Upper lobe of right lung (tissue), 1 donor: ENCODE measurements at places on chromosomes 3 and 15. TPM values are rescaled to one million over a fixed set of nuclear protein-coding genes. Genes with fewer than 3 reads are reported as not detected.

Gene SLC38A3
- not detected for total RNA-seq

- no peaks in the 10 kb centered on the region for H3K4me1 ChIP-seq
- no peak for DNase-seq
- no peak overlapping the region for H3K27ac ChIP-seq
- no peak overlapping the region for H3K4me3 ChIP-seq
- no peaks in the 10 kb centered on the region for H3K27me3 ChIP-seq
- H3K36me3 ChIP-seq: no peaks in the 10 kb centered on the region
Measured at GRCh38 chr3:24185738-24186384, 240.8 kb downstream of the NR1D2 start.

- H3K36me3 ChIP-seq: no peaks in the 10 kb centered on the region
- H3K27me3 ChIP-seq: no peaks in the 10 kb centered on the region
- no peak for DNase-seq
- H3K27ac ChIP-seq: no peak overlapping the region
- H3K4me1 ChIP-seq: no peaks in the 10 kb centered on the region
- no peak overlapping the region for H3K4me3 ChIP-seq
Measured at GRCh38 chr3:122268257-122269024, 56.6 kb upstream of the CSTA start.

GRCh38 chr15:101014921-101015841, 96.0 kb downstream of the LRRK1 start:
- no peaks in the 10 kb centered on the region for H3K27me3 ChIP-seq
- H3K4me3 ChIP-seq: no peak overlapping the region
- peaks cover 16% of the 10 kb centered on the region for H3K4me1 ChIP-seq
- DNase-seq: peak; percentile 80

GRCh38 chr15:43529587-43530345, 12.4 kb downstream of the MAP1A start:
- H3K4me1 ChIP-seq: no peaks in the 10 kb centered on the region
- H3K27me3 ChIP-seq: no peaks in the 10 kb centered on the region
- H3K27ac ChIP-seq: no peak overlapping the region
- no peak overlapping the region for H3K4me3 ChIP-seq

DNA sequence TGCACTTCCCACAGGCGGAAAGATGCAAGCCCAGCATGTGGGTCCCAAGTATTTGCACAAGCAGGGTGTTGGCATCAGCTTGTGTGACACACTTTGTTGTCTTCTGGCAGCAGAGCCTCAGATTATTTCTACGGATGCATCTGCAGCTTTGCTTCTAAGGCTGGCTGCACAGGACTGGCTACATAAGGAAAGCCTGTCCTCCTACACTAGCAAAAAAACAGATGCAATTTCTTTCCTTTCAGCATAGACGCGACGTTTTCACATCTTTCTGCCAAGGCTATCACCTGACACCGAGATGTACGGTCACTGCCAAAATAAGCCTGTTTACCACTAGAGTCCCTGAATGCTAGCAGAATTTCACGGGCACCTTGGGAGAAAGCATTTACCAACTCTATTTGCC, 13.5 kb downstream of the MRPS11 start:
- no peaks in the 10 kb centered on the region for H3K27me3 ChIP-seq
- no peaks in the 10 kb centered on the region for H3K4me1 ChIP-seq
- no peak for DNase-seq
- H3K36me3 ChIP-seq: peaks cover 21% of the 10 kb centered on the region

DNA sequence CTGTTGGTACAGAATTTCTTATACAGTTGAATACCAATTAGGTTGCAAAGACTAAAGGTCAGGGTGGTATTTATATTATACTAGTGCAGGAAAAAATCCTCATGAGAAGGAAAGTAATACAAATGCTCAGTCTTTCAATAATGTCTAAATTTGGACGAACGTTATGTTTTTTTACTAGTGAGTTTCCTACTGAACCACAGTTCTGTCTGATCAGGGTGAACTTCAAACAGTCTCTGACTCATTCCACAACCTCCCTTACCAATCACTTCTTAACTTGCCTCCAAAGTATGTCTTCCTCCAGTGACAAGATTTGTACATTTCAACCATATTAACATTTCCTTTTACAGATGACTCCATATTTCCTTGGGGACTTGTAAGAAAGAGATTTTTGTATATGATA, 3.4 kb downstream of the TMEM212 start:
- H3K36me3 ChIP-seq: no peaks in the 10 kb centered on the region
- no peaks in the 10 kb centered on the region for H3K27me3 ChIP-seq
- H3K4me1 ChIP-seq: peaks cover 4% of the 10 kb centered on the region
- H3K27ac ChIP-seq: no peak overlapping the region
- H3K4me3 ChIP-seq: no peak overlapping the region
- no peak for DNase-seq

DNA sequence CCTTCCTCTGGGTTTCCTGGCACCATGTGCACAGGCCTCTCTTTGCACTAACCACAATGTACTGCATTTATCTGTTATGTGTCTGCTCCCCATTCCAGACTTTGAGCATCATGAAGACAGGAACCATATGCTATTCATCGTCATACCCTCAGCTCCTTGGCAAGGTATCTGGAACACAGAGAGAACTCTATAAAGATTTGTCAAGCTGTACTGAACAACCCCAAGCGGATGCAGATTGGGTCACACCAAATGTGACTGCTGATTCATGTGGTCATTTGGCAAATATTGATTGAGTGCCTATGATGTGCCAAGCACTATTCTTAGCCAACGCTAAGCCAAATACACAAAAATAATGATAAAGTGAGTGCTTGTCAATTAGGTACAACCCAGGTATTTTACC, 7.5 kb upstream of the MEGF11 start:
- no peaks in the 10 kb centered on the region for H3K4me1 ChIP-seq
- H3K36me3 ChIP-seq: no peaks in the 10 kb centered on the region
- DNase-seq: no peak

- H3K4me1 ChIP-seq: no peaks in the 10 kb centered on the region
- DNase-seq: peak; percentile 61
- peaks cover 74% of the 10 kb centered on the region for H3K36me3 ChIP-seq
- H3K27me3 ChIP-seq: no peaks in the 10 kb centered on the region
Measured at GRCh38 chr3:47001731-47002170, 22.3 kb downstream of the NBEAL2 start.

GRCh38 chr15:100140527-100141308, 201.1 kb downstream of the ADAMTS17 start:
- H3K4me1 ChIP-seq: no peaks in the 10 kb centered on the region
- DNase-seq: no peak
- H3K27ac ChIP-seq: no peak overlapping the region
- no peak overlapping the region for H3K4me3 ChIP-seq
- peaks cover 5% of the 10 kb centered on the region for H3K27me3 ChIP-seq
- no peaks in the 10 kb centered on the region for H3K36me3 ChIP-seq

Gene ZBTB20
- 61.0 TPM for total RNA-seq

DNA sequence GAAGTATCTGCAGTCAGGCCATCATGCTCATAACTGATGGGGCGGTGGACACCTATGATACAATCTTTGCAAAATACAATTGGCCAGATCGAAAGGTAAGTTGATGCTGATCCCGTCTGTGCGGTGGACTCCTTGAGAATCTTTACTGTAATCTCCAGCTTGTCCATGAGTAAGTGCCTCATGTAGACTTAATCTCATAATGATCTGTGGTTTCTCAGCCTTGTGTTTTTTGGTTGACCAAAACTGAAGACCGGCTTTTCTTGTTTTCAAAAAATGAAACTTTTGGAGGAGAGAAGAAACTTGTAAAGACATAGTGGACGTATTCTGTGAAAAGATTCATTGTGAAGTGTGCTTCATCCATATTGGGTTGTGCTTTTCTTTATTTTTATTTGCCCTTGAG, 285.7 kb downstream of the LRTM1 start:
- no peak for DNase-seq
- H3K27me3 ChIP-seq: no peaks in the 10 kb centered on the region
- no peak overlapping the region for H3K27ac ChIP-seq
- H3K36me3 ChIP-seq: no peaks in the 10 kb centered on the region

Gene EAF2
- 4.8 TPM for total RNA-seq

DNA sequence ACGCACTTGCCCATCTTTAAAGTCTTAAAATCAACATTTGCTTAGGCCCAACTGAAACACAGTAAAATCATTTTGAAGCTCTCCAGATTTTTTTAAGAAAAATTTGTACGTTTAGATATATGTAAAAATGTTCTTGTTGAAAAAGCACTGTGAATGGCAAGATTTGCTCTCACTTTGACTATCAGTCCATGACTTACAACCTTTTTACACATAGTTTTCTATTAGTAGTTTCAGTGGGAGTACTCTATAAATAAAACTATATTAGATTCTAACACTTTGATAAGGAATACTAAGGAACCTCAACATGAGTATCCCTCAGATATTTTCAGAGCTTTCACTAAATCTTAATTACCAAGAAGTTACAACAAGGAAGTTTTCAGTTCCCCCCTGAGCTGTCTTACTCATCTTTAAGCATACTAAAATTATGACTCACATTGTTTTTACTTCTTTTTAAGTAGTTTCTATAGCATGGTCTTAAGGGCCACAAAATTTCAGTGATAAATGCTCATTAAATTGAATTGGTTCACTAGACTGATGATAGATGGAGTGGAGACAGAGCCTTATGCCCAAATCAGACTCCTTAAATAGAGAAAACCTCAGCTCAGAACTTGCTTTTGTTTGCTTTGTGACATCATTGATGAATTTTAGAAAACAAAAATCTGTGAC, 31.6 kb upstream of the RAP2B start:
- no peak overlapping the region for H3K27ac ChIP-seq
- H3K4me3 ChIP-seq: no peak overlapping the region

Gene LINGO1
- 0.98 TPM for total RNA-seq

DNA sequence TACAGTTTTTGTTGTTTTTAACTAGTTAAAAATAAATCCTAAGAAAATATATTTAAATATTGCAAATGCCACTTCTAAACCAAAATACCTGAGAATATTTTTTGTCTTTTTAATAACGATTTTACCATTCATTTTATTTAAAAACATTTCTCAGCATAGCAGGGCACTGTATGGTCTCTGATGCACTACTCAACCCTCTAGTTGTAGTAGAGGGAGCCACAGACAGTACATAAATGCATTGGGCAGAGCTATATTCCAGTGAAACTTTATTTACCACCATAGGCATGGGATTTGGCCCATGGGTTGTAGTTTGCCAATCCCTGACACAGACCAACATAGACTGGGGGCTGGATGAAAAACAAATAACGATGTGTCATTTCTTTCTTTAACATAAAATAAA, 214.4 kb upstream of the UBE2E1 start:
- no peaks in the 10 kb centered on the region for H3K27me3 ChIP-seq
- no peak overlapping the region for H3K4me3 ChIP-seq
- H3K27ac ChIP-seq: no peak overlapping the region
- no peaks in the 10 kb centered on the region for H3K4me1 ChIP-seq
- H3K36me3 ChIP-seq: no peaks in the 10 kb centered on the region

- DNase-seq: no peak
- H3K36me3 ChIP-seq: peaks cover 13% of the 10 kb centered on the region
- H3K4me3 ChIP-seq: no peak overlapping the region
Measured at GRCh38 chr15:40793216-40793989, 13.5 kb upstream of the ZFYVE19 start.

Gene EPM2AIP1
- 20.1 TPM for total RNA-seq

DNA sequence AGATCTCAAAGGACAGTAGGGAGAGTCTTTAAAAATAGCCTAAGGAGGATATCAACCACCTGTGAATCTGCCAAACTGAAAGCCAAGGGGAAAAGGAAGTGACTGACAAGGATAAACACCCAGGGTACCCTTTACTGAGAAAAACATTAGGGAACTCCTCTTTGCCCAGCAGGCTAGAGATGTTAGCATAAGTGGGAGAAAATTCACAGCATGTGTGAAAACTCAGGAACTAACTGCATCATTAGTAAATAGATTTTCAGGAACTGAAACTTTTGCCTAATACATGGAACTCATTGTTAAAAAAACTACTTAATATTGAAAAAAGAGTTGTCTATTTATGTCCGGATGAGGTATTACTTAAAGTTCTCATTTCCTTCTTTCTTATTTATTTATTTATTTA, 375.5 kb downstream of the NTRK3 start:
- H3K27me3 ChIP-seq: no peaks in the 10 kb centered on the region
- no peak overlapping the region for H3K4me3 ChIP-seq
- no peak overlapping the region for H3K27ac ChIP-seq
- no peak for DNase-seq

DNA sequence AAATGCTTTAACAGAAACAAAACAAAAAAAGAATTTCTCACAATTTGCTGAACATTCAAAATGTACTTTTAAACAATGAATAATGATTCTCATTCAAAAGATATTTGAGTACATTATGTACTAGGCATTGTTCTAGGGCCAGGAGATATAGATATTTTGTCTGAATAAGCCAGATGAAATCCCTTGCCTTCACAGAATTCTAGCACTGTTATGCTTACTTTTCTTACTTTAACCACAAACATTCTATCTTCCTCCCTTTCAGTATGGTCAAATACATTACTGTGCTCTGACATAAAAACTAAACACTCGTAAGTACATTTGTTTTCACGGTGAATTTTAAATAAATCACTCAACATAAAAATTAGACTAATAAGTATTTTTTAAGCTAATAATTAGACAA, 116.7 kb downstream of the ADAM10 start:
- no peak overlapping the region for H3K27ac ChIP-seq
- DNase-seq: no peak
- H3K36me3 ChIP-seq: peaks cover 14% of the 10 kb centered on the region
- H3K4me3 ChIP-seq: no peak overlapping the region
